ENCODE measurements at places on chromosomes 3 and 15.

DNA sequence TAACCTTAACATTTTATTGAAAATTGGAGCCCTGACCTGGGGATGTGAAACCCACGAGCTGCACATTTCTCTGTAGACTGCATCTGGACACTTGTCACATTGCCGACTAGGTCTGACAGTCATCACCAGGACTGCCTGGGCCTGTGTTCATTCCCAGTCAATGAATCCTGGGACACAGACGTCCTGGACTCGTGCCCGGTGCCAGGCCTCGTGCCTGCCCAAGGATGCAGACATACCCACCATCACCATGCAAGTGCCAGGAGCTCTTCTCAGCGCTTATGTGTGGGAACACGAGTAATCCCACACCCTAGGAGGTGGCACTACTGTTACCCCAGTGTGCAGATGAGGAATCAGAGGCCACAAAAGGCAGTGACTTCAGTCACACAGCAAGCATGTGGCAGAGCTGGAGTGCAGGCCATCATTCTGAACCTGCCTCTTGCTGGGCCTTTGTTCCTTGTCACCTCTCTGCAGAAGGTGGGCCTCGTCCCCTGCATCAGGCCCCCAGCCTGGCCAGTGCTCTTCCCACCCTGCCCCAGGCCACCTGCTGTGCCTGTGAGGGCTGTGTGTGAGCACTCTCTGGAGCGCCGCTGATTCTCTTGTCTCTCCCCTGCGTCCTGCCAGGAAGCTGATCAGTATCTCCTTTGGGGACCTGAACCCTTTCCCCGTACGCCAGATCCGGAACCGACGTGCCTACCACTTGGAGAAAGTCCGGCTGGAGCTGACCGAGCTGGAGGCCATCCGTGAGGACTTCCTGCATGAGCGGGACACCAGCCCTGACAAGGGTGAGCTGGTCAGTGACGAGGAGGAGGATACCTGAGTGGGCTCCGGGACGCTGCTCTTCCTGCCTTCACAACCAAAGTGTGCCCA is 58.5 kb downstream of the ADAMTS7 start:
- DNase-seq: no peak

DNA sequence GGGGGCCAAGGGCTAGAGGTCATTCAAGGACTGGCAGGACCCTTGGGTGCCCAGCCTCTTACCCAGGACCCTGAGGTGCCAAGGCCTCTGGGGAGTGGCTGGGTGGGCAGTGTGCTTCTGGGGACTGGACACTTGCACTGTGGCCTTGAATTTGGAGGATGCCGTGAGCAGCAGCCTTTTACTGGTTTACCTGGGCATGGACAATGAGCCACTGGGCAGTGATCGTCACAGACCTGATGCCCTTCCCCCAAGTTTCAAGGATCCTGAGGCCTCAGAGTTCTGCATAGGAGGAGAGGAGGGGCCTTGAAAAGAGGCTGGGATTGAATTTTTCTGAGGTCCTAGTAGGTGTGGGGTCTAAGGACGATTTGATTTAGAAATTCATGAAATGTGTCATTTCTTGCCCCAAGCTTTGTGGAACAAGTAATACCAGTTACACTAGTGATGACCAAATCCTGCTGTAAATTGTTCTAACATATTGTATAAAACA is 146.1 kb upstream of the TPM1 start:
- DNase-seq: no peak

DNA sequence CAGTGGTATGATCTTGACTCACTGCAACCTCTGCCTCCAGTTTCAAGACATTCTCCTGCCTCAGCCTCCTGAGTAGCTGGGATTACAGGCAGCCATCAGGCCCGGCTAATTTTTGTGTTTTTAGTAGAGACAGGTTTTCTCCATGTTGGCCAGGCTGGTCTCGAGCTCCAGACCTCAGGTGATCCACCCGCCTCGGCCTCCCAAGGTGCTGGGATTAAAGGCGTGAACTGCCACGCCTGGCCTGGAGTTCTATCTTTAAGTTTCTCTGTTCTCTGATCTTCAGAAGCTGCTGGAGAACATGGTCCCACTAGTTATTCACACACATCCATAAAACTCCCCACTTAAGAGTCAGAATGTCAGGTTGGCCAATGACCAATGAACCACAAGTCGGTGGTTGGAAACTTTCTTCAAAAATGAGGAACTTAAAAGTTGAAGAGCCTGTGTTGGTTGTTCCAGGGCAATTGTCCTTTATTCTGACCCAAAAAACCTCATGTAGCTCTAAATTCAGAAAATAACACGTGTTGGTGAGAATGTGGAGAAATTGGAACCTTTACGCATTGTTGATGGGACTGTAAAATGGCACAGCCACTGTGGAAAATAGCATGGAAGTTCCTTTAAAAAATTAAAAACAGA is 55.9 kb upstream of the PIK3CB start:
- DNase-seq: peak; percentile 24

DNA sequence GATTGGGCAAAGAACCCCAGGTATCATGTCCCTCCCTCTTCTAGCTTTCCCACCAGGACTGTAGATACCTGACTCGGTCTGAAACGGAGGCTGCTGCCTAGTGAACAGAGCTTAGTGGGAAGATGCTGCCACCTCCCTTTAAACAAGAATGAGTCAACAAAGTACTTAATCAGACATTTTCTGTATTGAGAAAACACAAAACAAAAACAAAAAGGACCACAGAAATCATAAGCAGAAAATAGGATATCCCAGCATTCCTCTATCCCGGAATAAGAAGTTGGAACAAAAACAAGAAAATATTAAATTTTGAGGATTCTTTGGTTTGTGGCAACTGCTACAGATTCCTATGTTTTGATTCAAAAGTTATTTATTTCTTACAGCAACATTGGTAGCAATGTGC is 51.7 kb upstream of the COL8A1 start:
- DNase-seq: no peak

- DNase-seq: no peak
These were observed 25.9 kb upstream of the PLXNA1 start for GRCh38 chr3:126956866-126957650.

GRCh38 chr3:25144430-25144829 is 283.6 kb upstream of the RARB start:
- DNase-seq: no peak

- no peak for DNase-seq
These were observed 5.4 kb upstream of the FBN1 start for GRCh38 chr15:48650931-48651330.

GRCh38 chr3:8307545-8308110 is 194.0 kb upstream of the LMCD1 start:
- DNase-seq: no peak

- DNase-seq: no peak
These were observed 18.6 kb downstream of the MESP2 start for GRCh38 chr15:89794627-89795241.

GRCh38 chr3:123285479-123285878 is 83.7 kb downstream of the SEC22A start:
- DNase-seq: no peak

- no peak for DNase-seq
These were observed 5.5 kb upstream of the LARP6 start for GRCh38 chr15:70859322-70859908.

DNA sequence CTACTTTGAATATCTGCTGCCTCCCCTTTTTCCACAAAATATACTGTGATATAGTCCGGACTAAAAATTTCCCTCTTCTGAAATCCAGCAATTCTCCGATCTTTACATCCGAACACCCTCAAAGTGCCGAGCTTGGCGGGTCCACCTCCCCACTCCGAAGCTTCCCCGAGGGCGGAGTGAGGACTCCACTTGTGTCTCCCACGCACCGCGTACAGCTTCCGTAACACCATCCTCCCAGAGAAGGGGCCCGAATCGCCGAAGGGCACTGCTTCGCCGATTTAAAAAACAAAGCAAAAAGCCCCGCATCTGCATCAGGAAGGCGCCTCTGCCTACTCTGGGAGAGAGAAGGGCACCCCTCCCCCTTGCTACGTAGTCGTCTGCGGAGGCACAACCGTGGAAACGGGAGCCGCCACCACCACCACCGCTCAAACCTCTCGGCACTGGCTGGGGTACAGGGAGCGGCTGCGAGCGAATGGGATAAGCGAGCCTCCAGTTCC is 551 bp downstream of the NCBP2 start:
- peak; percentile 64 for DNase-seq

DNA sequence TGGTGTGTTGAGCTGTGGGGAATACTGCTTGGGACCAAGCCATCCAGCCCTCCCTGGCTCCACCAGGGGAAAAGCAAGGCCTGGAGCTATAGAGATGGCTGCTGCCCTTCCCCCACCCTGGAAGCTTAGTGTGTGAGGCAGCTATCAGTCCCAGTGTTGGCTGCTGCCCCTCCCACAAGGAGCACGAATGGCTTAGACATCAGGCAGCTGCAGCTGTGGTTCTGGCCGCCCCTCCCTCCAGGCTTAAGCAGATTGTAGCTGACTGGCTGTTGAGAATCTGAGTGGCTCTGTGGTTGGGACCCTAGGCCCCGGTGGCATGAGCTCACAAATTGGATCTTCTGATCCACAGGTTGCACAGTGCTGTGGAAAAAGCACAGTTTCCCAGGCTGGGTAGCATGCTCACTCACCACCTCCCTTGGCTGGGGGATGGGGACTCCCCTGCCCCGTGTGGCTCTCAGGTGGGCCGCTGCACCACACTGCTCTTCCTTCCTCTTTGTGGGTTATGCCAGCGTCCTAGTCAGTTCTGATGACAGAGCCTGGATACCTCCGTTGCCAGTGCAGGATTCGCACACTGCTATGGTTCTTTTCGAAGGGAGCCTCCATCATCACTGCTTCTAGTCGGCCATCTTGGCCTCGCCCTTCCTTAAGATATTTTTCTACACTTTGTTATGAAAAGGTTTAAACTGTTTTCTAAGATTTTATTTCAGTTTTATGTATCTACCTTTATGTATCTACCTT is 21.2 kb upstream of the SUCNR1 start:
- DNase-seq: no peak

GRCh38 chr3:67655364-67656121 is 1.1 kb upstream of the SUCLG2 start:
- DNase-seq: peak; percentile 89

- no peak for DNase-seq
These were observed 421.5 kb downstream of the LPP start for GRCh38 chr3:188575501-188575900.

- no peak for DNase-seq
These were observed 349 bp downstream of the PPIB start for GRCh38 chr15:64162478-64162868.

DNA sequence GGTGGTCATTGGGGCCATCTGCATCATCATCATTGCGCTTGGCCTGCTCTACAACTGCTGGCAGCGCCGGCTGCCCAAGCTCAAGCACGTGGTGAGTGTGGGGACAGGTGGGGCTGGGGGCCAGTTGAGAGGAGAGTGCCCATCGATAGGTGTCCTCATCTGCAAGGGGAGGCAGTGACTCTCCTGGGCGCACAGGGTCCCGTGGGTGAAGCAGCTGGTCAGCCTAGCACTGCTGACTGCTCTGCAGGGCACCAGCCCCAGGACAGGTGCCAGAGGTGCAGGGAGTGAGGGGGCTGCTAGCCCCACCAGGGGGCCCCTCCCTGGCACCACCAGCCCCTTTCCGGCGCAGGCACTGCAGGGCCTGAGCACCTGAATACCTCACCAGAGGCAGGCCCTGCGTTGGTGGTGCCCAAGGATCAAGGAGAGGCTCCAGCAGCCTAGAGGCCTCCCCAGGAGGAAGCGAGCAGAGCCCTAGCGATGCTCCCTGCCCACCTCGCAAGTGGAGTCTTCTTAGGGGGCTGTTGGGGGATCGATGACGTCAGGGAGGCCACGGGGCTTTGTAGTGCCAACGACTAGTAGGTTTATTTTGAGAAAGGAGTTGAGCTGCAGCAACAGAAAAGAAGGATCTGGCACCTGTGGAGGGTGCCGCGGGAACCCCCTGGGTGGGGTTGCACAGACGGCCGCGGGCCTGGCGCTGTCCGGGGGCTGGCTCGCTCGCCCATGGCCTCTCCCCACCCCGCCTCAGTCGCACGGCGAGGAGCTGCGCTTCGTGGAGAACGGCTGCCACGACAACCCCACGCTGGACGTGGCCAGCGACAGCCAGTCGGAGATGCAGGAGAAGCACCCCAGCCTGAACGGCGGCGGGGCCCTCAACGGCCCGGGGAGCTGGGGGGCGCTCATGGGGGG is 976 bp upstream of the ABTB1 start:
- DNase-seq: peak; percentile 38

Measured in CD4-positive, alpha-beta T cell treated with Interleukin-17A for 1 hour (primary cell).